Central memory CD8-positive, alpha-beta T cell (primary cell): ENCODE measurements at places on chromosomes 4 and X.

- H3K36me3 ChIP-seq = no peaks in the 10 kb centered on the region
- no peaks in the 10 kb centered on the region for H3K27me3 ChIP-seq
- H3K4me1 ChIP-seq = peaks cover 10% of the 10 kb centered on the region
- no peak for DNase-seq
Observed at GRCh38 chr4:184548648-184549341, 74.4 kb upstream of the IRF2 start.

- H3K4me3 ChIP-seq = no peak overlapping the region
- no peak for DNase-seq
- no peaks in the 10 kb centered on the region for H3K36me3 ChIP-seq
- no peaks in the 10 kb centered on the region for H3K27me3 ChIP-seq
- no peaks in the 10 kb centered on the region for H3K4me1 ChIP-seq
Observed at GRCh38 chr4:156113138-156113765, 159.6 kb upstream of the CTSO start.

DNA sequence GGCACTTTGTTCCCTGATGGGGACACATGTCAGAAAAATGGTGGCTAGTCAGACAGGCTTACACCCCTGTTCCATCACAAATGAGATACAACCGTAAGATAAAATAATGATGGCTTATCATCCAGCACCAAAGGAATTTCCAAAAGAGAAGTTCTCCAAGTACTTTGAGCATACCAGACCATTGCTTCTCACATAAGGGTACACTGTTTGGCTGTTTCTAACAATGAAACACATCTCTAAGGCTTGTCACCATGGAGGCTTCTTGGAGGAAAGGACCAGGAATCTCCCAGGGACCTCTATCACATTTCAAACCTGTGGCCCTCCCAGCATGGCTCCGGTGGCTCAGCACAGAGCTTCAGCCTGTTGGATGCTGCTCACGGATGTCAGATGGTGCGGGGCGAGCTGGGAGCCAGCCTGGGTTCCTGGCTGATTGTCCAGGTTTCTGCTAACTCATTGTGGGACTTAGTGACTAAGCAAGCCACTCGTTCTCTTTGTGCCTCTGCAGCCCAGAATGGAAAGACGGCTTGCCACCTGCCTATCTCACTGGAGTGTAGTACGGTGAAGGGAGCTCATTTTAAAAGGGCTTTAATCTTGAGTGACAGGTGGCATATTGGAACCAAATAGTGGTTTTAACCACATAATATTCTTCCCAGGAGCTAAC is 54.5 kb downstream of the FHDC1 start:
- H3K36me3 ChIP-seq = no peaks in the 10 kb centered on the region
- no peak overlapping the region for H3K27ac ChIP-seq
- H3K4me3 ChIP-seq = no peak overlapping the region

DNA sequence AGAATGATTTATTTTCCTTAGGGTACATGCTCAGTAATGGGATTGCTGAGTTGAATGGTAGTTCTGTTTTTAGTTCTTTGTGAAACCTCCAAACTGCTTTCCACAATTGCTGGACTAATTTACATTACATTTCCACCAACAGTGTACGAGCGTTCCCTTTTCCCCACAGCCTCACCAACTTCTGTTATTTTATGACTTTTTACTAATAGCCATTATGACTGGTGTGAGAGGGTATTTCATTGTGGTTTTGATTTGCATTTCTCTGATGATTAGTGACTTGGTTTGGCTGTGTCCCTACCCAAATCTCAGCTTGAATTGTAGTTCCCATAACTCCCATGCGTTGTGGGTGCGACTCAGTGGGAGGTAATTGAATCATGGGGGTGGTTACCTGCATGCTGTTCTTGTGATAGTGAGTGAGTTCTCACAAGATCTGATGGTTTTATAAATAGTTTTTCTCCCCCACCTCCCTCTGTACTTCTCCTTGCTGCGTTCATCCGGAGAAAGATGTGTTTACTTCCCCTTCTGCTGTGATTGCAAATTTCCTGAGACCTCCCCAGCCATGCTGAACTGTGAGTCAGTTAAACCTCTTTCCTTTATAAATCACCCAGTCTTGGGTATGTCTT is 95.1 kb downstream of the GBA3 start:
- H3K4me1 ChIP-seq = no peaks in the 10 kb centered on the region
- H3K27me3 ChIP-seq = no peaks in the 10 kb centered on the region
- H3K4me3 ChIP-seq = no peak overlapping the region
- H3K27ac ChIP-seq = no peak overlapping the region
- no peak for DNase-seq

GRCh38 chr4:84432713-84433112 is 66.4 kb downstream of the NKX6-1 start:
- H3K36me3 ChIP-seq = no peaks in the 10 kb centered on the region
- no peak overlapping the region for H3K27ac ChIP-seq
- no peaks in the 10 kb centered on the region for H3K27me3 ChIP-seq
- DNase-seq = no peak

GRCh38 chrX:12489341-12489740 is 301.9 kb upstream of the PRPS2 start:
- H3K36me3 ChIP-seq = no peaks in the 10 kb centered on the region
- H3K4me3 ChIP-seq = no peak overlapping the region
- no peak overlapping the region for H3K27ac ChIP-seq
- no peaks in the 10 kb centered on the region for H3K27me3 ChIP-seq
- DNase-seq = no peak

DNA sequence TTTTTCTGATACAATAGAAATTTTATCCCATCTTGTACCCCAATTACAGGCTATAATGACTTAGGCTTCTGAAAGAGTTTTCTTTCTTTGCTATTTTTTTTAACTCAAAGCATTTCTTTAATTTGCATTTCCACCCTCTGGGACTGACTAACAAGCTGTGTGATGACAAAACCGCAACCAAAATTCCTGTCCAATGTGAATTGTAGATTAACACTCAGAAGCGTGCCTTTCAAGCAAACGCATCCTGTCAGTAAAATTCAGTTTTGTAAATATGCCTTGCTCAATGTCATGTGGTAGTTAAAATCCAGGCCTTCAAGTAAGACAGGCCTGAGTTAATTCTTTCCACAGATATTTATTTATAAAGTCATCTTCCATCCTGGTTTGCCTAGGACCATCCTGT is 50.3 kb downstream of the STK32B start:
- no peak for DNase-seq
- no peak overlapping the region for H3K27ac ChIP-seq
- H3K4me3 ChIP-seq = no peak overlapping the region
- H3K4me1 ChIP-seq = no peaks in the 10 kb centered on the region
- H3K27me3 ChIP-seq = peaks cover 26% of the 10 kb centered on the region

GRCh38 chr4:93788712-93789111 is 39.8 kb upstream of the ATOH1 start:
- H3K27ac ChIP-seq = no peak overlapping the region
- no peaks in the 10 kb centered on the region for H3K27me3 ChIP-seq
- DNase-seq = no peak
- no peaks in the 10 kb centered on the region for H3K4me1 ChIP-seq

DNA sequence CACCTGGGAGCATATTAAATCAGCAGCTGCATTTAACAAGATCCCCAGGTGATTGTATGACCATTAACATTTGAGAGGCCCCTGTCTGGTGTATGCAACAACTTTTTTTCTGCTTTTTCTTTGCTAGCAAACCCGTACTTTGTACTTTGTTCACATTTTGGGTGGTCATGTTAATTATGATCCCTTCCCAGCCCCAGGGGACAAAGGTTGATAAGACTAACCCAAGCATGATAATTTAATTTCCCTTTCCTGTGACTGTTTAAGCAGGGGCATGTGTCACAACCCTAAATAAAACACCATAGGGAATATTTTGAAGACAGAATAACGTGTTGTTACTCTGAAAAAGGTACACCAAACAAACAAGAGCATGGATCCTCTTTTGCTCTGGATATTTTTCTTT is 332.0 kb downstream of the PCDH18 start:
- no peaks in the 10 kb centered on the region for H3K27me3 ChIP-seq
- no peaks in the 10 kb centered on the region for H3K36me3 ChIP-seq
- H3K4me3 ChIP-seq = no peak overlapping the region
- H3K4me1 ChIP-seq = no peaks in the 10 kb centered on the region
- no peak overlapping the region for H3K27ac ChIP-seq

GRCh38 chr4:71607780-71608677 is 175.8 kb downstream of the GC start:
- no peak overlapping the region for H3K27ac ChIP-seq
- DNase-seq = no peak

DNA sequence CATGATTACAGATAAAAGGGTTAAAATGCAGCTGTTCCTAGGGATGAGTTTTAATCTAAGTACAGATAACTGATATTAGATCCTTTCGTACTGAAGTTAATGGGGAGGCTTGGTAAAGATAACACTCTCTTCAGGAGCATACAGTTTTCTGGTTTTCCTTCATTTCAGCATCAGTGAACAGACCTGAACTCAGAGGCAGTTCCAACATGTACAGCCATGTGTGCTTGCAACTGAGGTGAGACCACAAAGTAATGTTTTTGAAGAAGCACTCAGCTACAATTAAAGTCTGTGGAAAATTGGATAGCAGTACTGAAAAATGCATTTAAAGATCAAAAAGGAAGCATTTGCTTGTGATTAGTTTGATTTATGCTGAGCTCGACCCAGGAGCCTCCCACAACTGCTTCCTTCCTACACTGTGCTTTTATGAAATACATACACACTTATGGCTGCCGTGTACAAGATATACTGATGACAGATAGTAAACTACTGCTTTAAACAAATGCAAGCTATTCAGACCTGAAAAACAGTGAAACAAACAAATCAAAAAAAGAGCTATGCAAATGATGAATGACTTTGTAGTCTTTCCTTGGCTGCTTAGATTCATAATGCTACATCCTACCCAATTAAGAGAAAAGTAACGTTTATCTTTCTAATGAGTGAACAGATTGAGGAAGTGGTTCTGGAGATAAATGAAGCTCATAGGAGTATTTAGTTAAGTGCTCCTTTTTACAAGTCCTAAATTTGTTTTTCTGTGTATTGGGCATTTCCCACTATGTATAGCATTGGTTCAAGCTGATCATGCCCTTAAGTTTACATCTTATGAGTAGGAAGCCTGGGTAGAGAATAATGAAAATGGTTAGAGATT is 68.4 kb downstream of the PDLIM5 start:
- no peak for DNase-seq
- H3K36me3 ChIP-seq = no peaks in the 10 kb centered on the region

- DNase-seq = no peak
- H3K27ac ChIP-seq = no peak overlapping the region
- no peaks in the 10 kb centered on the region for H3K36me3 ChIP-seq
- H3K27me3 ChIP-seq = no peaks in the 10 kb centered on the region
Observed at GRCh38 chr4:55363691-55364351, 17.8 kb downstream of the SRD5A3 start.

GRCh38 chr4:180234730-180235129 is 2008.5 kb upstream of the TENM3 start:
- no peak for DNase-seq
- H3K36me3 ChIP-seq = no peaks in the 10 kb centered on the region
- no peaks in the 10 kb centered on the region for H3K4me1 ChIP-seq
- H3K4me3 ChIP-seq = no peak overlapping the region

GRCh38 chr4:20624793-20625374 is 75.4 kb upstream of the PACRGL start:
- no peak overlapping the region for H3K4me3 ChIP-seq
- no peak for DNase-seq
- H3K27me3 ChIP-seq = no peaks in the 10 kb centered on the region
- H3K36me3 ChIP-seq = no peaks in the 10 kb centered on the region

- H3K36me3 ChIP-seq = no peaks in the 10 kb centered on the region
- H3K27ac ChIP-seq = no peak within 1 kb of the TSS
- peaks cover 28% of the 10 kb centered on the region for H3K27me3 ChIP-seq
- DNase-seq = no peak
- H3K4me3 ChIP-seq = peak within 1 kb of the TSS; percentile 51
Observed at GRCh38 chrX:137033774-137034507, at the start of gene GPR101. Gene GPR101, minus strand, starts transcription at chrX:137033995. Its CDS starts 2,321 bp downstream, at chrX:137031674.

GRCh38 chrX:41412261-41413081 is 34.7 kb upstream of the NYX start:
- no peaks in the 10 kb centered on the region for H3K36me3 ChIP-seq
- H3K4me1 ChIP-seq = no peaks in the 10 kb centered on the region
- DNase-seq = no peak
- no peak overlapping the region for H3K27ac ChIP-seq

DNA sequence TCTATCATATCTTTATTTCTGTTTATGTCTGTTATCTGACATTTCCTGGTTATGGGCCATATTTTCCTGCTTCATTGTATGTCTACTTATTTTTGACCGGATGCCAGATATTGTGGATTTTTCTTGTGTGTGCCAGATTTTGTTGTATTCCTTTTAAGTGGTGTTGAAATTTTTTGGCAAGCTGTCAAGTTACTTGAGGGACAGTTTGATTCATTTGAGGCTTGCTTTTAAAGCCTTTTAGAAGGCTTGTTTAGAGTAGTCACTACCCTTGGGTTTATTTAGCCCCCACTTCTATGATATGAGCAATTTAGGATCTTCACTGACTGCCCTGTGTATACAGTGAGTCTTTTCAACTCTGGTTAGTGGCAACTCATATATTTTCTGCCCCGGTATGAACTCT is 29.2 kb upstream of the NPY2R start:
- no peak overlapping the region for H3K27ac ChIP-seq
- no peak for DNase-seq
- H3K4me3 ChIP-seq = no peak overlapping the region
- no peaks in the 10 kb centered on the region for H3K27me3 ChIP-seq
- no peaks in the 10 kb centered on the region for H3K4me1 ChIP-seq

DNA sequence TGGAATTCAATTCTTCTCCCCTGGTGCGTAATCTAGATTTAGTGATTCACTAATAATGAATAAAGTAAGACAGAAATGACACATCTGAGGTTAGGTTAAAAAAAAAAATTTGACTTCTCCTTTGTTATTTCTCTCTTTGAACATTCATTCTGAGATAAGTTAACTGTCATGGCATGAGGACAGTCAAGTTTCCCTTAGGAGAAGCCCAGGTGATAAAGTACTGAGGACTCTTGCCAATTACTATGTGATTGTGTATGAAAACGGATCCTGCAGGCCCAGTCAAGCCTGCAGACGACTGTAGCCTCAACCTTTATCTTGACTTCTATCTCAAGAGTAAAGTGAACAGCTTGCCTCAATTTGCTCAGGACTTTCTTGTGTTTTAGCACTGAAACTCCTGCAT is 293.2 kb downstream of the PRR32 start:
- H3K4me3 ChIP-seq = no peak overlapping the region
- H3K4me1 ChIP-seq = no peaks in the 10 kb centered on the region
- no peaks in the 10 kb centered on the region for H3K36me3 ChIP-seq
- no peak overlapping the region for H3K27ac ChIP-seq

DNA sequence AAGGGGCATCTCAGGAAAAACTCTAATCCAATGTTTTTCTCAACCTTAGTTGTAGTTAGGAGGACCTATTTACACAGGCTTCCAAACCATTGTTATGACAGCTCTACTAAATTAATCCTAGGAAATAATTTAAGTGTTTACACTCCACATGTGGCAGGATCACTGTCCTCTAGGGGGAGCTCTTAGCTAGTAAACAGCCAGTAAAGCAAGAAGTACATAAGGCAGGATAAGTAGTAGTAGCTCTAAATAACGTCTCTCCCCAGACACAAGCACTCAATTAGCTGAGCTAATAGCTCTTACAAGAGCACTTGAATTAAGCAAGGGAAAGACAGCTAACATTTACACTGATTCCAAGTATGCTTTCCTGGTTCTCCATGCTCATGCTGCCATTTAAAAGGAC is 37.3 kb downstream of the NUDT11 start:
- H3K4me1 ChIP-seq = no peaks in the 10 kb centered on the region
- no peak overlapping the region for H3K4me3 ChIP-seq
- DNase-seq = no peak
- H3K27me3 ChIP-seq = no peaks in the 10 kb centered on the region
- H3K36me3 ChIP-seq = no peaks in the 10 kb centered on the region
- H3K27ac ChIP-seq = no peak overlapping the region
